Bone marrow (tissue), 2 donors: ENCODE measurements at places on chromosomes 7 and 10.

GRCh38 chr7:2071133-2071832, 161.5 kb downstream of the MAD1L1 start:
- no peak for DNase-seq

DNA sequence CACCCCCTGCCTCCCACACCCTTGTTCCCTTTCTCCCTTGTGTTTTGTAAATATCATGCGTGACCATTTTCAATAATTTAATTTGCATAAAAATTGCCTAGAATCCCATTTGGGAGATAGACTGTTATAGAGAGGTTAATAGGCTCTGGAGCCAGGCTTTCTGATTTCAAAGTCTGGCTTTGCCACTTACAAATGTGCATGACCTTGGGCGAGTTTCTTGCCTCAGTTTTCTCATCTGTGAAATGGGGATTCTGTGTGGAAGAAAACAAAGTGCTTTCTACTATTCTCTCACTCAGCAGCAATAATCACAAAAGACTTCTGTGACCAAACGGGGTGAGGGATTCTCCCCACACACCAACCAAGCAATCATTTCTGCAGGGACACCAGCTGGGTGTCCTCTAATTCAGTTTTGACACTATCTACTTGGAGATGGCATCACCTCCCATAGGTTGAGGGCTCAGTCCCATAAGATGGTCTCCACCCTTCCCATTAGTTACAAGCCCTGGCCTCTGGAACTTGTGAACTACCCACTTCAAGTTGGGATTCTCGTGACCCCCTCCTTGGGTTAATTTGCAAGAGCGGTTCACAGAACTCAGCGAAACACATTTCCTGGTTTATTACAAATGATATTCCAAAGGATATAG, 3.5 kb upstream of the ZNF22 start:
- no peak for DNase-seq

- no peak for DNase-seq
Observed at GRCh38 chr10:97466755-97467154, 20.8 kb downstream of the ZDHHC16 start.

DNA sequence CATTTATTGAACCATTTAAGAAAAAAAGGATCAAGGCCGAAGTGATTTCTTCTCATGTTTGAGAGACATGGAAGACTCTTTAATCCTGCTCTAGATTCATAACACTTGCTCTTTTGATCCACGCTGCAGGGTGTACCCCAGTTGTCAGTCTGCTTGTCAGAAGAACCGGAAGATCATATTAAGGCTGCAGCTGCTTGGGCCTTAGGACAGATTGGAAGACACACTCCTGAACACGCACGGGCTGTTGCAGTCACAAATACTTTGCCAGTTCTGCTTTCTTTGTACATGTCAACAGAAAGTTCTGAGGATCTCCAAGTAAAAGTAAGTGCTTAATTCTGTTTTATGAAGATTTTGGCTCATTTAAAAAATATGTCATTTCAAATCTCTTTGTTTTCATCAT, 46.3 kb downstream of the SPAG6 start:
- DNase-seq, result peak; percentile 62

- DNase-seq, result no peak
Observed at GRCh38 chr10:21100871-21101514, 203.9 kb upstream of the NEBL start.

DNA sequence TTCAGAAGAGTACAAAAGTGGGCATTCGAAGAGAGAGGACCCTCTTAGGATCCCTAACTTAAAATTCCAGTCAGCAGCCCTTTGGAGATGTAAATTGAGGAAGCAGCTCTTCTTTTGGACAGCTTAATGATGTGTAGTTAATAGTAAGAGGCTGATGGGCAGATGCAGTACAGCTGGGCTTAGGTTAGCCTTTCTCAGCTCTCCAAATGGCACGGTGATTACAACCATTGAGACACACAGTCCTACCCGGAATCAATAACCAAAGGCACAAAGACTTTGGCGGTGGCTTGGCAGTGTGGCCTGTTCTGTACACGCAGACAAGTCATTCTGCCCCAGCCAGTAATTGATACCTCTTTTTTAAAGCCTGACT, 26.8 kb downstream of the GAD2 start:
- DNase-seq, result no peak

GRCh38 chr10:104340111-104340526, 1.9 kb upstream of the ITPRIP start:
- DNase-seq, result no peak

GRCh38 chr10:11682851-11683250, 59.3 kb upstream of the ECHDC3 start:
- no peak for DNase-seq

DNA sequence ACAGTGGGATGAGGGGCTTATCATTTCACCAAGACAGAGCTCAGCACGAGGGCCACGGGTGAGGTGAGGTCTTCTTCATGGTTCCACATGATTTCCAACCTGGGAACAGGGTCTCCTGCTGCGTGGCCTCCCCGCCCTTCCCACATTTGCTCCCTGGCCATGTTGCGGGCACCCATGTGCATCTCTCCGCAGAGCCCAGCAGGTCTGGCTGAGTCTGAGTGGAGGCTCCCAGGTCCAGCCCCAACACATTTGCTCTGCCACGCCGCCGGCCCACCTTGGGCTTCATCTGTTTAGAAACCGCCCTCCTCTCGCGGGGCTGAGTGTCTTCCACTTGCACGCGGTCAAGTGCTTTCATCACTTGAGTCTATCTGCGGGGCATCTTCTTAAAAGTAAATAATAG, 14.8 kb upstream of the PRKAR1B start:
- DNase-seq, result no peak

- DNase-seq, result no peak
Observed at GRCh38 chr10:33155720-33156638, 178.5 kb downstream of the NRP1 start.

GRCh38 chr7:81690251-81690650, 79.6 kb downstream of the HGF start:
- DNase-seq, result no peak

- no peak for DNase-seq
Observed at GRCh38 chr7:2276107-2276506, 34.1 kb downstream of the NUDT1 start.

GRCh38 chr7:52154382-52154781, 837.8 kb upstream of the COBL start:
- no peak for DNase-seq

DNA sequence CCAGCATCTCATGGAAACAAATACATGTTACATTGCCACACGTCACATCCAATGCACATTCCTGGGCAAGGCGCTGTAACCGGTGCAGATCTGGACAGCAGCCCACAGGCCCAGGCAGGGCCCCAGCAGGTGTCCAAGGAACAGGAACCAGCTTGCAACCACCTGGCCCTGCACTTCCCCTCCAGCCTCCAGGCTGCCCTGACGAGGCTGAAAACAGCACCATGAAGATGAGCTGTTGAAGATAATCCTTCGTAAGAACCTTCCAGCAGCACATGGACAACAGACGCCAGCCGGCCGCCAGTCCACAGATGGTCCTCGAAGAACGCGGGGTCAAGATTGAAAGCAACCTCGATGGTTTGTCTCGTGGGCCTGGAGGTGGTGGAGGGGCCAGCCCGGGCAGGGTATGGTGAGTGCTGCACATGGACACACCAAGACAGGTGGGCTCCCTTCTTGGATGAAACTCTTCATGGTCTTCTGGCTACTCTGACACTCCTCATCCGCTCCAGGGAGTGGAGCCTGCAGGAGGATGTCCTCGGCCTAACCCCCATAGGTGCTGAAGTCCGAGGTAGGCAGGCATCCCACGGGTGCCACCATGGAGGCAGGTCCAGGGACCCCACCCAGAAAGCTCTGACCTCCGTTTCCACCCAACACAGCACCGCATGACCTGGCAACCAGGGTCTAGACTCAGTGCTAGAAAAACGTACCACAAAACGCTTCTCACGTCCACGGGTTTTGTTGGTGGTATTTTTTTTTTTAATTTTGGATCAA, 22.9 kb downstream of the PDGFA start:
- no peak for DNase-seq

- DNase-seq, result no peak
Observed at GRCh38 chr10:98745645-98746044, 298.9 kb upstream of the HPS1 start.

DNA sequence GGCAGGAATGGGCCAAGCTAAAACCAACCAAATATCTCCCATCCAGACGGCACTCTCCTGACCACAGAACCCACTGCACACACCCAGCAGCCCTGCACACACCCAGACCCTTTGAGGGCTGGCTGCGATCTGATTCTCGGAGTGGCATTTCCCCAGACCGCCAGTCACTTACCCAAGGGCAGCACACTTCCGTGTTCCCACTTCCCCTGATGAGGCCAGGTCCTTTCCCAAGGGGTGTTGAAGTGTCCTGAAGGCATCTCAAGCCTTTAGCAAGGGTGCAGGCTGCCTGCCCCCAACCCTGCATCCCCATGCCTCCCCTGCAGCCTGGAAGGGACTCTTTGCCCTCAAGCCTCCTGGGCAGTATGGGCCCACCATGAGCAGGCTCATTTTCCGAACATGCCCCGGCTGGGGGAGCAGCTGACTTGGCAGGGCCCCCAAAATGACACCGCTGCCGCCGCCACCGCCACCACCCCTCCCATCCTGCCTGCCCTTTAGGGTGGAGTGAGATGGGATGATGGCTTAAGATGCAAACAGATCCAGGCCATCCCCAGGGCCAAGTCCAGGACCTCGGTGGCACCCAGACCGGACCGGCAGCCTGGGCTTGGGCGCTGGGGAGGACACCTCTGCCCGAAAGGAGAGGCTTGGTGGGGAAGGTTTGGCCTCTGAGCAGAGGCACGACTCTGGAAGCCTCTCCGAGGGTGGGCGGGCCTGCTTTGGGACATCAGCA, 159.8 kb downstream of the NRF1 start:
- DNase-seq, result no peak

DNA sequence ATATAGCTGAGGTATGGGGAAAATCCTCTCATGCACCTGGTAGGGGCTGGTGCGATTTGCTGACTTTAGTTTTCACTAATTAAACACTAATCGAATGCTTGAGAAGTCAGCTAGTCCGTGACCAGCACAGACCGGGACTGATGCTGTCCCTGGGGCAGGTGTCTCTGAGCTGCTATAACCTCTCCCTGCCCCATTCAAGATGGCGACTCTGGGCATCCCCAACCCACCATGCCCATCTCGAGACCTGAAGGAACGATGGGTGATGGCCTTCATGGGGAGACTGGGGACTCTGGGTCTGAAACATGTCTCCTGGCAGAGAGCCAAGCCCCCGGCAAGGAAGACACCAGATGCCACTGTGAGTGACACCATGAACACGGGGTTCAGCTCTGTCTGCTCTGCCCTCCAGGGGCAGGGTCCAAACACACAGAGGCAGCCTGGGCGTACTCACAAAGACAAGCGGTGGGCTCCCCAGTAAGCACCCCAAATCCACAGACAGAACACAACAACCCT, 57.4 kb downstream of the GNA12 start:
- no peak for DNase-seq

DNA sequence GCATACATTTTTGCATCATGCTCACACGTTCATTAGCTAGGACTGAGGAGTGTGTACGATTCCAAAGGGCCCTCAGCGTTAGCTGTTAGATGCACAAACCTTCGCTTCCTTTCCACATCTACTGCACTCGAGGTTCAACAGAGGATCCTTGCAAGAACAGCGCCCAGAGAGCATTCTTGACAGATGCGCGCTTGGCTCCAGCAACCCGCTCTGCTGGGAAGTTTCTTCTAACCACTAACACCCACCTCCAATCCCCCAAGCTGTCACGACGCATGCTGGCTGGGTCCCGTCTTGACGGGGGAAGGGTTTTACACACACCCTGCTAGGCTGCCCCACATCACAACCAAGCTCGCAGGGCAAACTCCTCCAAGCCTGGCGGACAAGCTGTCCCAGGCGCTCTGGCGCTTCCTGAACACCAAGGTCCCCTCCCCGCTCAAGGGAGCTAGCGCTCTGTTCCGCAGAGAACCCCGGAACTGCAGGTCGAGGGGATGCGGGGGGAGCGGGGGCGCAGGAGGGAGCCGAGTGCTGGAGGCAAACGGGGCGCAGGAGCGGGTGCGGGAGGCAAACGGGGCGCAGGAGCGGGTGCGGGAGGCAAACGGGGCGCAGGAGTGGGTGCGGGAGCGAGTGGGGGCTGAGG, 653 bp upstream of the ADRB1 start:
- no peak for DNase-seq
